ENCODE measurements at places on chromosomes 7 and 10.

GRCh38 chr7:151890355-151891004 lies 13.6 kb upstream of the PRKAG2 start:
- DNase-seq = no peak
- no peaks in the 10 kb centered on the region for H3K4me1 ChIP-seq
- no peak overlapping the region for H3K4me3 ChIP-seq

GRCh38 chr10:130483691-130484467 lies 347.7 kb downstream of the GLRX3 start:
- H3K27me3 ChIP-seq = no peaks in the 10 kb centered on the region
- no peak for DNase-seq
- no peak overlapping the region for H3K4me3 ChIP-seq
- no peaks in the 10 kb centered on the region for H3K36me3 ChIP-seq

GRCh38 chr7:132604121-132604520 lies 27.9 kb upstream of the PLXNA4 start:
- H3K4me1 ChIP-seq = no peaks in the 10 kb centered on the region
- no peak overlapping the region for H3K4me3 ChIP-seq
- DNase-seq = no peak
- H3K27me3 ChIP-seq = peaks cover 6% of the 10 kb centered on the region
- no peaks in the 10 kb centered on the region for H3K36me3 ChIP-seq

DNA sequence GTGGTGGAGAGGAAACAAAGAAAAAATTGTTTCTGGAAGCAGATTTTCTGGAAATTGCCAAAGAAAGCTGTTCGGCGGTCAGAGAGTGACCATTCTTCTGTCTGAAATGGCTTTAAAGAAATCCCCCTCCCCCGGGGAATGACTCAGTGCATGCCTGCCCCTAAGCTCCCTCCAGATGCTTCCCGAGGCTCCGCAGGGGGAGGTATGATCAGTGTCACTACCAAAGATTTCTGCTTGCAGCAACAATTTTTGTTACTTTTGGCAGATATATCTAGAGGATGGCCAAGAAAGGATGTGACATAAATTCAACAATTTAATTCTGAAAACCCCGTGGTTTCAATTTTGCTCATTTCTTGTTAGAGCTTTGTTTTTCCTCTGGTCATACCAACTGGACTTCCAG lies 163.9 kb downstream of the JCAD start:
- H3K27me3 ChIP-seq = peaks cover 7% of the 10 kb centered on the region
- no peak overlapping the region for H3K4me3 ChIP-seq
- no peaks in the 10 kb centered on the region for H3K36me3 ChIP-seq
- no peak overlapping the region for H3K27ac ChIP-seq
- DNase-seq = no peak
- no peaks in the 10 kb centered on the region for H3K4me1 ChIP-seq

DNA sequence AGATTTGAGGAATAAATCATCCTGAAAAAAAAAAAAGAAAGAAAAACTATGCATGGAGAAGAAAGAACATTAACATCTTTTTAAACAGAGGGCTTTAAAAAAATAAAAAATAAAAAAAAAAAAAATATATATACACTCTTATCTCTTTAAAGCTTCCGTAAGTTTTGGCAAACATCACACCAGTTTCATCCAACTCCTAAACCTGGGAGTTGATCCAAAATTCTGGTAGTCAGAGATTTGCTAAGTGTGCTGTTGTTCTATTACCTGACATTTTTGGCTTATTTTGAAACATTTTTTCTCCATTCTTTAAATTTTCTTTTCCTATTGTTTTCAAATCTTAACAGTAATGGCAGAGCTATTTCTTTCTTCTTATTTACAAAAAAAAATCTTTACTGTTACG lies 273.1 kb downstream of the AGMO start:
- H3K36me3 ChIP-seq = no peaks in the 10 kb centered on the region
- no peaks in the 10 kb centered on the region for H3K27me3 ChIP-seq
- no peak overlapping the region for H3K4me3 ChIP-seq
- no peak overlapping the region for H3K27ac ChIP-seq
- H3K4me1 ChIP-seq = no peaks in the 10 kb centered on the region

DNA sequence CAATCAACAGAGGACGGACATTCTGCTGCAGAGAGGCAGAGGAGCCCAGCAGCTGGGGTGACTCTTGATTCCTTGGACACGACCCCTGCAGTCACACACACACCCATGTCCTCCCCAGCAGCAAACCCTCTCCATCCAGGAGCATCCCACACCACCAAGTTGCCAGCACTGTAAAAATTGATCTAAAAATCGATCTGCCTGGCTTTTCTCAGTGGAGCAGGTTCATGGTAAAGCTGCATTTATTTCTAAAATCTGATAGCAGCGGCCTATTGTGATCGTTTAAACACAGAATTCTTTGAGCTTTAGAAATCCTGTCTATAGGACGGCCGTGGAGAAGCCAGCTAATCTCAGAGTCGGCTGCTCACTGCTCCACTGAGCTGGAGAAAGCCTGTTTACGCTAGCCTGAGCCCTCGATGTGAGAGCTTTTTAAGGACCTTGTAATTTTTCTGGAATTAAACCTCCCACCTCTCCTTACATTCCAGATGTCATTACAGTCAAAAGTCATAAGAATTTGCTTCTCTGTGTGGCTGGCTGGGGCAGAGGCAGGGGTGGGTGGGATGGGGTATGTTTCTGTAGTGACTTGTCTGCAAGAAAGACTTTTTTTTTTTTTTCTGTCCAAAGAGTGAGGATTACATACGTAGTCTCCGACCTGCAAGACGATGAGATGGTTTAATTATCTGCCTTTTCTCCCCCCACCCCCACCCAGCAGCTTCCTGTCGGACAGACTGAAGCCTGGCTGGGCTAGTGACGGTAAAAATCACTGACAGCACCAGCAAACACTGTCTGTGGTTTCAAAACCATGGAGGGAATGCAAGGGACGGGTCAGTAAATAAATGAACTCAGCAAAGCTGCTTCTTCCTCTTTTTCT lies 31.6 kb downstream of the TRIM8 start:
- no peak overlapping the region for H3K4me3 ChIP-seq
- H3K4me1 ChIP-seq = peaks cover 35% of the 10 kb centered on the region
- no peaks in the 10 kb centered on the region for H3K27me3 ChIP-seq
- no peak overlapping the region for H3K27ac ChIP-seq
- DNase-seq = no peak

- H3K27ac ChIP-seq = no peak overlapping the region
- no peak overlapping the region for H3K4me3 ChIP-seq
- no peaks in the 10 kb centered on the region for H3K36me3 ChIP-seq
- no peak for DNase-seq
Measured at GRCh38 chr10:126179637-126180036, 208.6 kb downstream of the ADAM12 start.

- H3K36me3 ChIP-seq = no peaks in the 10 kb centered on the region
- no peak overlapping the region for H3K27ac ChIP-seq
- no peak for DNase-seq
- no peaks in the 10 kb centered on the region for H3K27me3 ChIP-seq
- H3K4me3 ChIP-seq = no peak overlapping the region
Measured at GRCh38 chr7:134943785-134944400, 42.4 kb upstream of the AGBL3 start.

- peak; percentile 39 for DNase-seq
- H3K4me1 ChIP-seq = peaks cover 65% of the 10 kb centered on the region
- H3K36me3 ChIP-seq = peaks cover 21% of the 10 kb centered on the region
- H3K27me3 ChIP-seq = no peaks in the 10 kb centered on the region
Measured at GRCh38 chr7:107560898-107561516, 2.7 kb downstream of the COG5 start.

- DNase-seq = no peak
- H3K4me3 ChIP-seq = no peak overlapping the region
- H3K27me3 ChIP-seq = no peaks in the 10 kb centered on the region
- H3K36me3 ChIP-seq = no peaks in the 10 kb centered on the region
- peaks cover 6% of the 10 kb centered on the region for H3K4me1 ChIP-seq
Measured at GRCh38 chr10:92091965-92092364, 168.4 kb downstream of the BTAF1 start.

GRCh38 chr10:21494191-21495001 lies 31.1 kb downstream of the SKIDA1 start:
- no peak overlapping the region for H3K27ac ChIP-seq
- peak; percentile 11 for DNase-seq
- peaks cover 44% of the 10 kb centered on the region for H3K27me3 ChIP-seq
- H3K36me3 ChIP-seq = no peaks in the 10 kb centered on the region
- peak overlapping the region; percentile 77 for H3K4me3 ChIP-seq

DNA sequence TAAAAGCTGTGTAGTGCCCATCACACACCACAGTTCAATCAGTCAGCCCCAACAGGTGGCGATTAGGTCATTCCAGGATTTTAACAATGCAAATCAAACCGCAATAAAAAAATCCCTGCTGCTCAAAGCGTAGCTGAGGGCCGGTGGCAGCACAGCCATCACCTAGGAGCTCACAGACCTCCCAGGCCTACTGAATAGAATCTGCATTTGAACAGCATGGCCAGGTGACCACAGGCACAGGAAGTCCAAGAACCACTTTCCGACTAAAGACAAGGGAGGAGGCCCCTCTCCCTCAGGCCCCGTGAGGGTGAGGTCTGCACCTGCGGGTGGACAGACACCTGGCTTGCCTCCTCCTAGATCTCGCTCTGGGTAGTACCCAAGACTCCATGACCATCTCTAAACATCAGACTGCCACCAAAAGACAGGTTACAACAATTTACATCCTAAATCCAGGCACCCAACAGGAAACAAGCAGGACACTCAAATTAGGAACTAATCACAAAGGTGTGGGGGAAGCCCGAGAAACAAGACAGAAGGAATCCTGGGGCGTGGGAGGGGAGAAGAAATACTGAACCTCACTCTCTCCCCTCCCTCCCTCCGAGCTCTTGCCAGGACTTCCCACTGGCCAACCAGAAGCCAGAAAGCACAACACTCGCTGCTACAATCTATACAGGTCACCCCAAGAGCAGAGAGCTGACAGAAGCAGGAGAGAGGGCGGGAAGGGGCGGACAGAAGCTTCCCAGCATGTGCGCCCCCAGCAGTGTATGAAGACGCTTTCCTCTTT lies 19.2 kb downstream of the GNA12 start:
- no peak overlapping the region for H3K27ac ChIP-seq
- DNase-seq = no peak
- H3K4me1 ChIP-seq = peaks cover 28% of the 10 kb centered on the region
- no peak overlapping the region for H3K4me3 ChIP-seq
- no peaks in the 10 kb centered on the region for H3K27me3 ChIP-seq
- H3K36me3 ChIP-seq = no peaks in the 10 kb centered on the region

GRCh38 chr7:47726047-47726726 lies 144.3 kb upstream of the TNS3 start:
- no peaks in the 10 kb centered on the region for H3K4me1 ChIP-seq
- no peak for DNase-seq
- no peak overlapping the region for H3K27ac ChIP-seq
- no peaks in the 10 kb centered on the region for H3K27me3 ChIP-seq

DNA sequence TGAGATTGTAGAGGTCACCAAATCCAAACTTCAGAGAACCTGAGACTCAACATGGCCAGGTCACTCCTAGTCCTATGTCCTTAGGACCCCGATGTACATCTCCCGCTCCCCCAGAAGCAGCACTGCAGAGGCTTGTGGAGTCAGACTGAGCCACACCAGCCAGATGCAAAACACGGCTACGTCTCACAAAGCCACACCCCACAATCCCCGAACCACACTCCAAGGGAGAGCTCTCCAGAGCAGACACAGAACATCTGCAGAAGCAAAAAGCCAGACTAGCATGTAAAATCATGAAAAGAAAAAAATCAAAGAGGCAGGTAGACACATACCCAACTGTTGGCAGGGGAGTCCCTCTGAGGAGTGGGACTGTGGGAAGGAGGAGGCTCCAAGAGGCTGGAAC lies 104.9 kb downstream of the CTBP2 start:
- no peaks in the 10 kb centered on the region for H3K36me3 ChIP-seq
- no peak for DNase-seq
- H3K27ac ChIP-seq = no peak overlapping the region
- peaks cover 7% of the 10 kb centered on the region for H3K27me3 ChIP-seq
- no peaks in the 10 kb centered on the region for H3K4me1 ChIP-seq
- H3K4me3 ChIP-seq = no peak overlapping the region

DNA sequence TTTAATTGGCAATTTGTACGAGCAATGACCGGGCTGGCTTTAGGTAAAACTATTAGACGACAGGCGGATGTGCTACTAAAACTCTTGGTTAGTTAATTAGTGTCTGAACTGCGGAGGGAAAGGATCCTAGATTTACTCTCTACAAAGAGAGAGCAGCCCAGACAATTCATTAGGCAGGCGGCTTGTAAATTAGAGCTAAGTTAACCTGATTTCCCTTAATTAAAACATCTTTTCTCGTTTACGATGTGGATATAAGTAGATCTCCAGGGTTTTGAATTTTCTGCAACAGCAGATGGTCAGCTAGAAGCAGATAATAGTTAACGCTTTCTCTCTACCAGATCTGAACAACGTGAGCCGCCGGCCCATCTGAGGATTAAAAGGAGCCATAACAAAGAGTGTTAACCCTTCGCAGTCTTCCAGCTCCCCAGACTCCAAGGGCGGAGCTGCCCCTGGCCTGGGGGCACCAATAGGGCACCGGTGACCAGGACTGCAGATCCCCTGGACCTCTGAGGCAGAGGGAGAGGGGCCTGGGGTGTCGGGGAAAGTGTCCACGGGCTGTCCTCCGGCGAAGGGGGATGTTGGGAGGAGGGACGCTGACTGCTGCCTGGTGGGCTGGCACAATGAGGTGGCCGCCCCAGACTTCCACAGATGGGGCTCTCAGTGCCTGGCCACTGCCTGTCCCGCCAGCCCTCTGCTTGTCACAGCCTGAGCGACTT lies 6.3 kb upstream of the UNCX start:
- H3K27ac ChIP-seq = no peak overlapping the region
- no peak overlapping the region for H3K4me3 ChIP-seq
- H3K4me1 ChIP-seq = peaks cover 6% of the 10 kb centered on the region
- H3K27me3 ChIP-seq = peaks cover 58% of the 10 kb centered on the region
- no peak for DNase-seq

DNA sequence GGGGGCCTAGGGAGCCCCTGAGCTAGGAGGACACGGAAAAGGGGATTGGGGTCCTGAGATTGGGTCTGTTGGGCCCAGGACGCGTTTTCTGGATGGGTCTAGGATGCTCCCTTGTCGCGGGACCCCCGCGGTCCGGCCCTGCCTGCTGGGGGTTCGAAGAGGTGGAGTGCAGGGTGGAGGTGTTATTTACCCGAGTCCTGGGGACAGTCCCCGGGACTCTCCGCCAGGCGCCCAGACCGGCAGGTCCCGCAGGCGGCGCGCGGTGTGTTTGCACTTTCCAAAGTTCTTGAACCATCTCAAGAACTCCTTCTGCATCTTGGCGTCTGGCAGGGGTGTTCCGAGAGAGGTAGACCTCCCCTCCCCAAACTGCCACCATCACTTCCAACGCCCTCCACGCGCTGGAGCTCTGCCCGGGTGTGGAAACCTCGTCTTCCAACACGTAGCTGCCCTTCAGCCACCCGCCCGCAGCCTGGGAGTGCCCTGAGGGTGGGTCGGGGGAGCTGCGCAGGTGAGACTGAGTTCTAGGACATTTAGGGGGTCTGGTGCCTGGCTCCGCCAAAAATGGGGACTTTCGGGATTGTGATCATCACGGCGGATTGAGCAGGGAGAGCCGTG lies 569 bp downstream of the CAV1 start:
- H3K27ac ChIP-seq = no peak overlapping the region
- peak; percentile 62 for DNase-seq
- peaks cover 19% of the 10 kb centered on the region for H3K4me1 ChIP-seq

All from activated naive CD4-positive, alpha-beta T cell treated with anti-CD3 and anti-CD28 coated beads for 36 hours (primary cell).